ENCODE measurements at places on chromosomes 7 and 10. TPM values are rescaled to one million over a fixed set of nuclear protein-coding genes. Genes with fewer than 3 reads are reported as not detected.

PTPRE gene
- total RNA-seq: 13.8 TPM

GRCh38 chr10:68301790-68302502, 29.9 kb upstream of the HNRNPH3 start:
- DNase-seq: no peak

GRCh38 chr10:2927958-2928840, 139.1 kb upstream of the PFKP start:
- DNase-seq: peak; percentile 59

- no peak for DNase-seq
These were observed 94.3 kb upstream of the SDK1 start for GRCh38 chr7:3206771-3207191.

DNA sequence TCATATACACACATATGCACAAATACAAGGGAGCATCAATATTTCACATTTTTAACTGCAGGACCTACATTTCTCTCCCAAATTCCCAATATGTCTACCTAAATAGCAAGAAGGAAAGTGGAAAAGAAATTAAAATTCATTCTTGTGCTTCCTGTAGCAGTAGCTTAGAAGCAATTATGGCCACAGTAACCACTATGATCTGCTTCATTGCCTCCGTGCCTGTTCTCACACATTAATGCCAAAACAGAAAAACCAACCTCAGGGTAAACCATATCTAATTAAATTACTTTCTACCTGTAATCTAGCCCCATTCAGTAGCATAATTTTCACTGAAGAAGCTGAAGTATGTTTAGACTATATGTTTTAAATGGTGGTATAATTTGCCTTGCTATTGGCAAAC, 55.2 kb downstream of the HYCC1 start:
- no peak for DNase-seq

DNA sequence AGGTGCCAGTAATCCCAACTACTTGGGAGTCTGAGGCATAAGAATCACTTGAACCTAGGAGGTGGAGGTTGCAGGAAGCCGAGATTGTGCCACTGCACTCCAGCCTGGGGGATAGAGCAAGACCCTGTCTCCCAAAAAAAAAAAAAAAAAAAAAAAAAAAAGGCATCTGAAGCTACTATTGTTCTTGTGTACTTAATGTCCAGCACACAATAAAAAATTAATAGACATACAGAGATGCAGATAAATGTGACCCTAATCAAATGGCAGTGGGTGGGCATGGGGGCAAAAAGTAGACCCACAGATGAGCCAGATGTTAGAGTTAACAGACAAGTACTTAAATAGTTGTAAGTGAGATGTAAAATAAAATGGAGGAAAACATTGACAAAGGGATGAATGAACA, 7.7 kb upstream of the KCNK18 start:
- DNase-seq: no peak
